ENCODE measurements at places on chromosomes 2 and 18.

GRCh38 chr2:107545066-107545465 lies 281.6 kb upstream of the RGPD4 start:
- no peak for DNase-seq

- peak; percentile 39 for DNase-seq
Measured at GRCh38 chr2:136394136-136395060, 276.4 kb upstream of the CXCR4 start.

DNA sequence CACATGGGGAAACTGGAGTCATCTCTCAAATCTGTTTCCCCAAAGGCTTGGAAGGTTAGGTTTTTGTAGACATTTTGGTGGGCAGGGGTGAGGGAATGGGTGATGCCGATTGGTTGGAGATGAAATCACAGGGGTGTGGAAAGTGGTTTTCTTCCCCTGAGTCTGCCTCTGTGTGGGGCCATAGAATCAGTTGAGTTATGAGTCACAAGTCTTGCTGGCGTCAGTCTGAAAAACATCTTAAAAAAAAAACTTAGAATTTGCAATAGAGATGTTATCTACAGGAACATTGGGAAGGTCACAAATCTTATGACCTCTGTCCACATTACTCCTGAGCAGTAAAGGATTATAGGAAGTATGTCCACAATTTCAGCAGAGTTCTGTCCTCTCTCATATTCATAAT lies 314.6 kb downstream of the CNTNAP5 start:
- DNase-seq, result no peak

GRCh38 chr2:131055169-131056065 lies 37.8 kb downstream of the FAM168B start:
- DNase-seq, result no peak

- no peak for DNase-seq
Measured at GRCh38 chr2:104385743-104386142, 468.2 kb upstream of the POU3F3 start.

DNA sequence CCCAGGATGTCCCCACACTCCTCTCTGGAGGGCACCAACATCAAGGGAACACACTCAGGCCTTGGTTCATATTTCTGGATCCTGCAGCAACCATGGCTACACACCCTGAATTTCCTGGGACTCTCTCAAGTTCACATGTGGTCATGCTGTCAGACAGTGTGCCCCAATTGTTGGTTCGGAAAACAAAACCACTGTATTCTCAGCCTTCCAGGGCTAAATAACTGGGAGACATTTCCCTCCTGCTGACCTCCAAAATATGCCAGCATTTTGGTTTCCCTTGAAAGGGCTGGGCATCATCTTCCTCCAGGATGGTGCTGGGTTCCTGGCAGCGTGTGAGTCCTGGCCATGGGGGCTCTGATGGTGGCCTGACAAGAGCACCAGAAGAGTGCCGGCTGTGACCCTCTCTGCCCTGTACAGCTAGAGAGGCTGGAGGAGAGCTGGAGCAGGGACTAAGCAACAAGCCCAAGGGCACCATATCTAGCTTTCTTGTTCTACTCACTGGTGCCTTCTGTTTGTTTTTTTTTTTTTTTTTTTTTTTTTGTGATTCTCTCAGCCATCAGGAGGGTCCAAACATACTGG lies 37.5 kb upstream of the WIPF1 start:
- DNase-seq, result no peak

DNA sequence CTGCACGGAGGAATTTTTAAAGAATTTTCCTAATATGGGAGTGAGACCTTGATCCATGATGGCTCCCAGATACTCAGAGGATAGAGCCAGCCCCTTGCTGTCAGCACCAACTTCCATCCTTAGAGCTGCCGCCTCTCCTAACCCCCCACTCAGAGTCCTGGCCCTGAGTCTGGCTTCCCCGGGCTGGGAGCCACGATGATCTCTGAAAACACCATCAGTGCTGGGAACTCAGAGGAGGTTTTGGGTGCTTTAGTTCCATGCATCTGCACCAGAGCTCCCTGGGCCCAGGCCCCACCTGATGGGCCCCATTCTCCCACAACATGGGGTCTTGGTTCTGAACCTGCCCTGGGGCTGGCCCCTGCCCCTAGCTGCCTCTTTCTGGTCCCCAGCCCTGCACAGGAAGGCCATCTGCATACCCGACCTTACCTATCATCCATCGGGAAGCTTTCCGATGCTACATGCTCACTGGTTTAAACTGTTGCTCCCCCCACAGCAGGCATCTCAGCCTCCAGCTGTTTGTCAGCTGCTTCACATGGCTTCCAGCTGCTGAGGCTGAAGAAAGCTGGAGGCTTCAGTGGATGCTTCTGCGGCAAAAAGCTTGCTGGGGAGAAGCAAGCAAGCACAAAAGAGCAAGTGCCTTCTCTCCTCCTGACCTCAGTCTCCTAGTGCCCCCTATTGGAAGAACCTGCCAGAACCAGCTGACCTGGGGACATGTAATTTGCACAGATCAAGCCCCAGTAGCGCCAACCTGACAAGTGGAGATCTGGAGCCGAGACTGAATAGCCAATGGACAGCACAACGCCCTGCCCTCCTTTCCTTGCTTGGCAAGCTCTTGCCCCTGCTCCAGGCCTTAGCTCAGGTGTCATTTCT lies 24.2 kb upstream of the RHOB start:
- no peak for DNase-seq

- peak; percentile 47 for DNase-seq
Measured at GRCh38 chr18:74290794-74291471, 830 bp downstream of the CYB5A start.

DNA sequence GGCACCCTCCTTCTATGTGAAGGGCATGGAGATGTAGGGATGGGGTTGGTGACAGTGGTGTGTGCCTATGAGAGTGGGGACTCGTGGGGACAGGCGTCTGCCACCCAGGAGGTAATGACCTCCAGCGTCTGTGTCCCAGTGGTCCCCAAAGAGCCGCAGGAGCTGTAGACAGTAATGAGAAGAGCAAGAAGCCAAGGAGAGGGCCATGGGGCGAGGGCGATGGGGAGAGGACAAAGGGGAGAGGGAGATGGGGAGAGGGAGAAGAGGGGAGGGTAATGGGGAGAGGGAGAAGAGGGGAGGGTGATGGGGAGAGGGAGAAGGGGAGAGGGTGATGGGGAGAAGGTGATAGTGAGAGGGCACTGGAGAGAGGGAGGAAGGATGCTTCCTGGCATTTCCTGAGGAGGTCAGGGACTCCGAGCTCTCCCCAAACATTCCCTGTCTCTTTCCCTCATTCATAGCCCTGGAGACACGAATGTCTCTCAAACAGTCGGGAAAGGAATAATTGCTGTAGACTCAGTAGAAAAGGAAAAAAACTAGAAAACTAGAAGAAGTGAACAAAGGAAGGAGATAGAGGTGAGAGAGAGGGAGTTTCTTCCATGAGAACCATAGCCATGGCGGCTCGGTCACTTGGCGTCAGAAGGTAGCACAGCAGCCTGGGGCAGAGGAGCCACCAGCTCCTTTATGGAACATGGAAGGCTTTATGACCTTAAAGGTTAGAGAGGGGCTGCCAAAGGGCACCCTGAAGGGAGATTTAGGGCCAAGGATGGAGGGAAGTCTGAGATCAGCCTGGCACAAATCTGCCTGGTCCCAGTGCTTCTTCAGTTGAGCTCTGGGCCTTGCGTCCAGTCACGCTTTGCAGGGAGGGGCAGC lies 39.5 kb downstream of the PSD4 start:
- no peak for DNase-seq

DNA sequence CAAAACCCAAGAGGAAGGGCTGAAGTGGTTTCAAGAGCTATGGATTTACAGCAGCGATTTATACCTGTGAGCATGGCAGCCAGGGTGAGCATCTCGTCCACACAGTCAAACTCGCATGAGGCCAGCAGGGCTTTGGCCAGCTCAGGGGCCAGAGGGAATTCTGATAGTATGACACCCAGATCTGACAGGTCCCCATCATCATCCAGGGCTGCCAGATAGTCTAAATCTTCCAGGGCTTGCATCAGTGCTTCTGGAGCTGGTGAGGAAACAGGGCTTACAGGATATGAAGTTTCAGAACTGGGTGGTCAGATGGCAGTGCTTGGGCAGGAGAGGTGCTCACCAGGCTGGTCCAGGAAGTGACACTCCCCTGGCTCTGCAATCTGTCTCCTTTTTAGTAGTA lies 3.5 kb downstream of the DQX1 start:
- no peak for DNase-seq

- no peak for DNase-seq
Measured at GRCh38 chr18:29307231-29307630, 1130.3 kb upstream of the CDH2 start.

DNA sequence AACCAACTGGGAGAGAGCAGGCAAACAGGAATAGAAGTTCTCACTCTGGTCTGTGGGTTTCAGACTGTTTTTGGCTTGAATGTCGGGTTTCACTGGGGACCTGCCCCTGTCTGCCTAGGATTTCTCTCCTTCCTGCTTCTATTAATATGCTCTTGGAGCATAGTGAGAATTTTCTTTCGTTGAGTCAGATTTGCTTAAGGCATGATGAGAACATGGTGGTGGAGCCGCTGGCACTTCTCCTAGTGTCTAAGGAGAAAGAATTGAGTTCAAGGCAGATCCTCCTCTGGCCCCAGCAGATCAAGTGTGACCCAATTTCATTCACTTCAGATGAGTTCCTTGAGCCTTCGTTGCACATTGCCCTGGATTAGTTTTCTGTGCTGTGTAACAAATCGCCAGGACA lies 103.9 kb upstream of the HS6ST1 start:
- no peak for DNase-seq

- no peak for DNase-seq
Measured at GRCh38 chr2:67984600-67984999, 78.2 kb downstream of the C1D start.

GRCh38 chr2:20436716-20437470 lies 10.0 kb upstream of the RHOB start:
- DNase-seq, result no peak

DNA sequence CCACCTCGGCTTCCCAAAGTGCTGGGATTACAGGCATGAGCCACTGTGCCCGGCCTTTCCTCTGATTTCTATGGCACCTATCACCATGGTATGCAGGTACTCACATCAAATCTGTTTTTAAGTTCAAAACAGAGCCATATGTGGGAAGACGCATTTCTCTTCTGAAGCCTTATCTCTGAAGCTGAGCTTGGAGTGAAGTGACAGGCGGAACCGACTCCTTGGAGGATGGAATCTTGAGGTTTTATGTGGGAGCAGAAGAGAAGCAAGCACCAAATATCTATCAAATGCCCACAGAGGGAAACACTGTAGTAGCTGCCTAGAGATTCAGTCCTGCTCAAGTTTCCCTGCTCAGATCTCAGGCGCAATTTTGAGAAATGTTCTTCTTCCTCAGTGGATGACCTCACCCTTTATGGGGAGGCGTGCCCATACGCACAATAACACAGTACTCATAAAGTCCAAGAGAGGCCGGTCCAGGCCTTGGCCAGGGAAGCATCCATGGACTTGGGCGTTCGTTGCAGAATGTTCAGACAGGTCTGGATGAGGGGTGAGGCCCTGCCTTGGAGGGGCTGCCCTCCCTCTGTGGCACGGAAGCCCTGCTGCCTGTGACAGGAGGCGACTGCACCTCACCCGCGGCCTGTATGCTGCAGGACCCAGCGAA lies 67.9 kb downstream of the HNRNPLL start:
- DNase-seq, result no peak

DNA sequence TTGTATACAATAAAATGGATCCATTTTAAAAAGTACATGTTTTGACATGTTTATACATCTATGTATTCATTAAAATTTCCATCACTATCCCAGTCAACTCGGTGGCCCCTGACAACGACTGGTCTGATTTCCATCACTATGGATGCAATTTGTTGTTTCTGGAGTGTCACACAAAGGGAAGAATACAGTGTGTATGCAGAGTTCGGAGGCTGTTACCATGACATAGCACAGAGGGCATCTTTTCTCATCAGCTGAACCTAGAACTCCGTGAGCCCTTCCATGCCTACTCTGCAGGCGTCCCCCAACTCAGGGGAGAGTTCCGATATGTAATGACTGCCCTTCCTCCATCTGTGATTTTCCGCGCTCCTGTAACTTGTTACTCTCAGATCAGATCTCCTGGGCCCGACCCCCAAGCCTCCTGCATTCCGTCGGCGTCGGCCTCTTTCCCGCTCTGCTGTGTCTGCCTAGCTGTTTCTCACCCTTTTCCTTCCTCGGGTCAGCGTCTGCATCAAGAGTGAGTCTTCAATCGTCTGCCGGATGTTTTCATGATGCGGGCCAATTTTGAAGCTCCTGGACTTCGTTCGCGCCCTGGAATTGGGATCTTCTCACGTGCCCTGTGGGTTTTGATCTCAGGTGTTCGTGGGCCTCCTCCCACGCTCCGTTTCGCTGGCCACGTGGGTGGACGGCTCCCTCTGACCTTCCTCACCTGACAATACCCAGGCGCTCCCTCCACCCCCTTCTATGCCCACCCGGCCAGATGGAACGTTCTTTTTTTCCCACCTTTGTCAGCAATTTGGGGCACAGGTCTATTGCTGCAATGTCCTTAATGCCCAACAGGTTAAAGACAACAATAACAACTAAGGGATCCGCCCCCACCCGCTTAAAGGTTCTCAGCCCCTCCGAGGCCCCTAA lies 161.0 kb downstream of the TWIST2 start:
- DNase-seq, result no peak

GRCh38 chr2:125842041-125842440 lies 813.9 kb upstream of the GYPC start:
- DNase-seq, result no peak

DNA sequence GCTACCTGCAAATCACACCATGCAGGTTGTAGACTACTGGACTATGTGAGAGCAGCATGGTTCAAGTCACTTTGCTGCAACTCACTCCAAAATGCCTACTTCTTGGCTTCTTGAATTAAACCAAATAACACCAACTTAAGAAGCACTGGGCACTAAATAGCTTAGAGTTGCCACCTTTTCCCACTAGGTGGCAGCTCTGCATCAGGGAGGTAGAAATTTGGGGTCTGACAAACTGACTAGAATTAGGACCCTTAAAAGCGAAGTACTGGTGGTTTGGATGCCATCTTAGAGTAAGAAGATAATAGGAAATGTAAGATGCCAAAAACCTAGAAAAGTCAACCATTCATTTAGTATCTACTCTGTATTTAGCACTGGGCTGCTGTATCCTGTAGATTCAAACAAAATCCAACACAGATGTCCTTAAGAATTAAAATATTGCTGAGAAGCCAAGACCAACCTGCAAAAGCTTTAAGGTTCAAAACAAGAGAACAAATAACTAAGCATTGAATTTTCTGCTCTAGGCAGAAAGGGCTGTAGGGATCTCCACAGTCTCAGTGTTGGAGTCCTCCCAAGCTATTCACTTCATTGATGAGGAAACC lies 65.5 kb downstream of the CCBE1 start:
- DNase-seq, result no peak

DNA sequence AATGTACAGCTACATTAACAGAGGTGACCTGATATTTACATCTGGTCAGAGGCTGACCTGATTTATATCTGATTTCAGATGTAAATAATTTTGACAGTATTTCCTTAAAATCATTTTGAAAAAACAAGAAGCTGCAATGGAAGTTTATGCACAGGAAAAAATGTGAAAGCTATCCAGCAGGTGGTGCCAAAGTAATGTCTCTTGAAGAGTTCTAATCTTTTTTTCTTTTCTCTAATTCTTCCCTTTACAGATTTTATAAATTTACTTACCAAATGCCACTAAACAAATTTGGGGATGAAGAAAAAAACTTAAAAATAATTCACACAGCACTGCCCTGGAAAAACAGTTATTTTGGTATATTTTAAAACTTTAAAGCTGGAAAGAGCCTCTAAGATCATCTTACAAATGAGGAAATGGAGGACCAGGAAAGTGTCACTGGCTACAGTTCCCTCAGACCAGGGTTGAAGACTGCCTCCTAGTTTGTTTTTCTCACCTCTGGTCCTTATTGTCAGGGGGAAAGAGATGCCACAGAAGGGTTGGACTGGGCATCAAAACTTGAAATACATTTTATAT lies 16.4 kb upstream of the FBLN7 start:
- no peak for DNase-seq

GRCh38 chr2:1595274-1595673 lies 149.0 kb downstream of the PXDN start:
- no peak for DNase-seq
